ENCODE measurements at places on chromosomes 7 and 10.
A peak's percentile ranks its signal among the peaks of the same experiment; 100 is the strongest.

- DNase-seq = no peak
Observed at GRCh38 chr7:143369678-143370651, 7.5 kb upstream of the FAM131B start.

- DNase-seq = no peak
Observed at GRCh38 chr7:2517026-2517425, 2.5 kb upstream of the LFNG start.

DNA sequence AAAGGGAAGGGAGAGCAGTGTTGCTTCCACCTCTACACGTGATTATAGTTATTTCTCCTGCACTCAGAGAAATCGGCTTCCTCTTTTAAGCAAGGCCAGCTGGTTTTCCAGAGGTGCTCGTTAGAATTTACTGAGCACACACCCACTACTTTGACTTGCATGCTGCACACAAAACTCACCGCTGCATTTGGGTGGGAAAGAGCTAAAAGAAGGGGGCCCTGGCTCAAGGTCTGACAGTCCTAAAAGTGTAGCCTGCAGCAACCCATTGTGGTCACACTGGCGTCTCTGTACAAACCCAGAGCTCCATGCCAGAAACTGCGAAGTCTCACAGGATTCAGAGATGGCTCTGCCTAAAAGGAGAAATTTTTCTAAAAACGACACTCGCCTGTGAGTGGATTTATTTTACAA, 133.7 kb downstream of the SLC25A13 start:
- DNase-seq = no peak

- no peak for DNase-seq
Observed at GRCh38 chr10:26311383-26311940, 94.9 kb downstream of the GAD2 start.

GRCh38 chr10:111890046-111890445, 293.5 kb downstream of the GPAM start:
- no peak for DNase-seq

- no peak for DNase-seq
Observed at GRCh38 chr7:17369691-17370426, 71.4 kb downstream of the AHR start.

GRCh38 chr7:120055300-120055699, 217.7 kb upstream of the KCND2 start:
- DNase-seq = no peak

GRCh38 chr7:130513447-130513846, 21.6 kb downstream of the MEST start:
- DNase-seq = no peak

GRCh38 chr7:43650457-43651052, 67.6 kb downstream of the STK17A start:
- no peak for DNase-seq

DNA sequence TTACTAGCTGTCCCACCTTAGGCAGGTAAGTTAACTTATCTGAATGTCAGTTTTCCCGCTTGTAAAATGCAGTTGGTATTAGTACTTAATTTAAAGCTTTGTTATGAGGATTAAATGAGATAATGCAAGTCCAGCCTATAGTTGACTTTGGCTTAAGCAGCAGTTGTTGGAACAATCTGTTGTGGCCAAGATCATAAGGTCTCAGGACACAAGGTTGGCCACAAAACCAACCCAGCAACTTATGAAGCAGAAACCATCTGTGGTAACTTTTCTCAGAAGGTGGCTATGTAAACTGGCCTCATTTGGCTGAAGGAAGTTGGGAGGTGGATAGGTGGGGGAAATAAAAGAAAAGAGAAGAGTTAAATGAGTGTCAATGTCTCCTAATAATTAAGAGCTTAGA, 29.4 kb downstream of the ENTPD1 start:
- no peak for DNase-seq

DNA sequence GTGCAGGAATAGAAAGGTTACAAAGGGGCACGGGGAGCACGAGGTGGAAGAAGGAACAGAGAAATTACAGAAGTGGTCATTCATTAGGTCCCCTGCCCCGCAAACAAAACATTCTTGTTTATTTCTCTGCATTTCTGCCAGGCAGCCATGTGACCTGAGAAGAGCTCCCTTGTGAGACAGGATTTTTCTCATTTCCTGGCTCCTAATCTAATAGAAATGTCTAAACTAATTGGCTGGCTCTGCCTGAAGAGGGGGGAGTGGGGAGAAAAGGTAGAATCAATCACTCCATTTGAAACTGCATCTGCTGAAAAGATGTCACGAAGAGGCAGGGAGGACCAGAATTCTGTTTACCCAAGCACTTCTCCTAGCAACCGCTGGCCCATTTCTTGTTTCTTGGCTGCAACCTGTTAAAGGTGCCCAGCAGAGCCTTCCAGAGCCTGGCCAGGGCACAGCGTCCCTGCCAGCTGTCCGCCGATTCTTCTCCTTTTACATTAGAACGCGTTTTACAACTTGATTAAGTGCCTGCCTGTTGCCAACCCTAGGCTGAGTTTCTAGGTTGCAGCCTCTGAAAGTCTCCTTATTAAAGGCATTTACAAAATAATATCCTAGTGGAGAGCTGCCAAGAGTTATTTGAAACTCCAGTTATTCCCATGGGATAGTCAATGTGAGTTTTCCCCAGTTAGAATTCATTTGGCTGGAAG, 1227.6 kb downstream of the TYW1 start:
- no peak for DNase-seq

GRCh38 chr10:86269332-86269731, 97.3 kb downstream of the GRID1 start:
- DNase-seq = peak; percentile 17

GRCh38 chr10:114821915-114822443, 399 bp downstream of the FHIP2A start:
- DNase-seq = no peak

DNA sequence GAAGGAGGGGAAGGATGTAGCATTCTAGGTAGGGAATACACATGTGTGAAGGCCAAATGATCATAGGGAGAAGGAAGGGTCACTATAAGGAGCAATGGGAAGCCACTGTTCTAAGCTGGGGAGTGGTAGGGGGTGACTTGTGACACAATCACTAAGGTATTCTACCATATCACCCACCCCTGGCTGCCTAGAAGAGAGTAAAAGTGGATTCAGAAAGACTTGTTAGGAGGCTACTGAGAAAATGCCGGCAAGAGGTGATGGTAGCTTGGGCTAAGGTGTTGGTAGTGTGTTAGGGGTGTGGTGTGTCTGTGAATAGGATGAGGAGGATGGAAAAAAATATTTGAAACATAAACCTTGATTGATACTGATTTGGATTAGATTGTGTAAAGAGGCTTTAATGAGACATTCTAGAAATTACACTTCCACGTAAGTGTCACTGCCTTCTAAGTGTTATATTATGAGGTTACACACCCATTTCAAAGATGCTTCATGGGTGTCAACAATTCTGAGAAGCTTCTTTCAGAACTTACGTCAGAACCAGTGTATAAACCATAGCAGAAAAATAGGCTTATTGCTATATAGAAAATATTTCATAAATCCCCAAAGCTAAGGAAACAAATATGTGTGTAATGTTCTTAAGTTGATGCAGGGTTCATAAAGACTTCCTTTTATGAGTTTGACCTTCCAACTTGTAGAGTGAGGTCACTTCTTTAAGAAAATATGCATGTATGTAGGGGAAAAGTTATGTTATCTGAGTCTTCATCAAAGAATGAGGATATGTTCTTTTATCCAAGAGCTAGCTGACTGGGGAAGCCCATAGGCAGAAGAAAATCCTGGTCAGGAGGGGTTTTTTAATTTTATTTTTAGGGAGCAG, 5.6 kb upstream of the BPGM start:
- DNase-seq = no peak

DNA sequence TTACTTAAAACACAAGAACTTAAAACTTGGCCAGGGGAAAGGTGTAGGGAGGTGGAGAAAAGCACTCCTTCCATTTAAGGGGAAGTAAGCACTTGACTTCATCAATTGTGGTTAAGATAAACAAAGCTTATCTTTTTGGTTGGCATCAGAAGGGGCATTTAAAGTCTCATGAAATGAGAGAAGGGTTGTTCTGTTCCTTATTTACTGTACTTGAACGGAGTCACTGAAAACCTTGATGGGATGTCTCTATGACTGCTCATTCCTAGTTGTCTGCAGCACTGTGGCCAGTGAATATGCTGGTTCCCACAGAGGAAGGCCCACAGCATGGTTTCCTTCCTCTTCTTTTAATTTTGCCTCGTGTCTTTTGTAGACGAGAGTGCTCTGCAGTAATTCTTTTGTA, 229.3 kb downstream of the AUTS2 start:
- DNase-seq = no peak

- no peak for DNase-seq
Observed at GRCh38 chr7:64951250-64951848, 39.5 kb downstream of the ZNF117 start.

DNA sequence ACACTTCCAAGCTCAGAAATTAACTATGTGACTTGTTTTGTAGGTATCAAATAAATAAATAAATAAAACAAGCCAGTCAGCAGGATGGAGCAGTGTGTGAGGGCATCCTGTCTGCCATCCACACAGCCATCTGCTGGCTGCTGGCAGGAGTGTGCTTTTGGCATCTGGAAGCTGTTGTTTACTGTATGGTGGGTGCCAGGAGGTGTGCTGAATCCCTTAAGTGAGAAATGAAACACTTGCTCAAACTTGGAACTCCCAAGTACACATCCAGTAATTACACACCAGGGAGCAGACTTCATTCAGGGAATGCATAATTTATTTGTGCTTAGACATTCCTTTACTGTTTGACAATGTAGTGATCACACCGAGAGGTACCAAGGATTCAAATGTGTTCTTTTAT, 16.9 kb upstream of the TAX1BP1 start:
- no peak for DNase-seq

DNA sequence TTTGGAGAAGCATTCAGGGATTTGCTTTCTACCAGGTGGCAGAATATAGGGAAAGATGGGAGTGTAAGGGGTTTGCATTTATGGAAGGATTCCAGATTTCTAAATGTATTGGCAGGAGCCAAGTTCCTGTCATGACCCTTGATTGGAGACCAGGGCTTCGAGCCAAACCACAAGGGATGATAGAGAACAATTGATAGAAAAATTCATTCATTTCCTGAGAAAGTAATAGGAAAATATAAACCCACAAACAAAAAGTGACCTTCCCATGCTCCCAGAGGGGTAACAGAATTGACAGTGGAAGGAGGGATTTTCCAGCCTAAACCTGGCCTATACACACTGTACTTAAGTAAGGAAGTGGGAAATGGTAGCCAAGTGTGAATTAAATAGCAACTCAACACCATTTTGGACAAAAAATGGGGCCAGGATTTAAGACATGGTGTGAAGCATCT, 22.4 kb upstream of the IFIT2 start:
- DNase-seq = no peak

GRCh38 chr7:84188786-84189405, 5.7 kb downstream of the SEMA3A start:
- no peak for DNase-seq

All from activated CD8-positive, alpha-beta memory T cell treated with anti-CD3 and anti-CD28 coated beads for 24 hours (primary cell).